ENCODE measurements at places on chromosomes 5 and 9.

- peak; percentile 62 for DNase-seq
These were observed 243.1 kb upstream of the RFX3 start for GRCh38 chr9:3768712-3769457.

DNA sequence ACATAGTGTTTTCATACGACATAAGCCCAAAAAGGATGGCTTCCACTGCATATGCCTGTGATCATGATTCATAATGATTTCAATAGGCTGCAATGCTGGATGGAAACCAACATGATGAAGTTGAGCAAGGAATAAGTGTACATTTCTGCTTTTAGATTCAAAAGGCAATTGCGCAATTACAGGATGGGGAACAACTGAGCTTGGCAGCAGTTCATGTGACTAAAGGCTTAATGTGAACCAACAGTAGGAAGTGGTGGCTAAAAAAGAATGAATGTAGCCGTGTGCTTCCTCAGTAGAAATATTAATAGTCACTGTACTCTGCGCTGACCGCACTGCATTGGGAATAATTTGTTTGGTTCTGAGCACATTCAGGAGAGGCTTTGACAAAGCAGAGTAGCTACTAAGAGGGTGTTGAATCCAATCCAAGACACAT is 51.2 kb downstream of the SLC1A3 start:
- peak; percentile 100 for DNase-seq

DNA sequence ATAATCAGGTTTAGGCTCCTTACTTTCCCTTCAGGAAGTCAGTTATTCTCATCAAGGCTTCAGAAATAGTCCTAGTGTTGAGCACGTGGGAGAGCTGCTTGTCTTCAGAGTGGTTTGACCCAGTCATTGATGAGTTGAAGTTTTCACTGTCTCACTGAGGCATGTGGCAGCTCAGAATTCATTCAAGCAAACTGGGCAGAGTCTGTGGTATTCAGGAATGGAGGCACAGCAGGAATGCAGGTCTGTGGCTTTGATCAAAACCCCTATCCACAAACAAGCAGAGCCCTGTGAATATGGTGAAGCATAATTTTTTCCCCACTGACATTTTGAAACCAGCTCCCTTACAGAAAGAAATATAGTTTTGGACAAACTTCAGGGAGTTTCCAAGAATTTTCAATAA is 207.3 kb downstream of the CD180 start:
- peak; percentile 67 for DNase-seq

DNA sequence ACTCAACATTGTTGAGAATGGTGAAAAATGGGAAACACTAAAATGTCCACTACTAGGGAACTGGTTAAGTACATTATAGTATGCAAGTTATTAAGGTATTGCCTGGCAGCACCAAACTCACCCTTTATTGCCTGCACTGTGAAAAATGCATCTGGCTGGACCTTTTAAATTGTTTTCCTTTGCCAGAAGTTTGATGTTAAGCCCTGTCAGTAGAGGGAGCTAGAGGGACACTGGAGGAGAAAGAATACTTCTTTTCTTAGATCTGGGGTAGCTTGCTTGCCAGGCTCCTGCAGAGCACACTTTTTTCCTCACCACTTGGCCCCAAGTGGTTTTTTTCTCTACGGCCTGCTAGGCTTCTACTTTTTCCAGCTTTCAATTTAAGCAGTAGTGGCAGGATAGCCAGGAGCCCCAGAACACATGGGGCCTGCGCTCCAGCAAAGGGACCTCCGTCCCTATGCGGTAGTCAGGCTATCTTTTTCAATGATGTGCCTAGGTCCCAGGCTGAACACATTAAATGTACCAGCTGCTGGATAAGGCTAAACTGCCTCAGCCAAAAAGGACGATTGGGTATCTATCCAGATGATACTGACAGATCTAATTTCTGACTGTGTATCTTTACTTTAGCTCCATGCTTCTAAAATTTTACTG is 8.0 kb upstream of the HABP4 start:
- no peak for DNase-seq

GRCh38 chr5:139690064-139690802 is 42.1 kb downstream of the CXXC5 start:
- peak; percentile 84 for DNase-seq
